ENCODE measurements at places on chromosomes 16 and 17.

DNA sequence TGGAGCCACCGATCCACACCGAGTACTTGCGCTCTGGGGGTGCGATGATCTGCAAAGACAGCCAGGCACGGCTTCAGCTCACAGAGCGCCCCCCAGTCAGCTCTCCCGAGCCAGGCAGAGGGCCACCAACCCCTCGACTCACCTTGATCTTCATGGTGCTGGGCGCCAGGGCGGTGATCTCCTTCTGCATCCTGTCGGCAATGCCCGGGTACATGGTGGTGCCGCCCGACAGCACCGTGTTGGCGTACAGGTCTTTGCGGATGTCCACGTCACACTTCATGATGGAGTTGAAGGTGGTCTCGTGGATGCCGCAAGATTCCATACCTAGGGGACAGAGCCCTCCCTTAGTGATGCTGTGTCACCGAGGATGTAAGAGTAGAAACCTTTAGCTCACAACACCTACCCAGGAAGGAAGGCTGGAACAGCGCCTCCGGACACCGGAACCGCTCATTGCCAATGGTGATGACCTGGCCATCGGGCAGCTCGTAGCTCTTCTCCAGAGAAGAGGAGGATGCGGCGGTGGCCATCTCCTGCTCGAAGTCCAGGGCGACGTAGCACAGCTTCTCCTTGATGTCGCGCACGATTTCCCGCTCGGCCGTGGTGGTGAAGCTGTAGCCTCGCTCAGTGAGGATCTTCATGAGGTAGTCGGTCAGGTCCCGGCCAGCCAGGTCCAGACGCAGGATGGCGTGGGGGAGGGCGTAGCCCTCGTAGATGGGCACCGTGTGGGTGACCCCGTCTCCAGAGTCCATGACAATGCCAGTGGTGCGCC is 1.6 kb downstream of the ACTG1 start:
- H3K27me3 ChIP-seq = no peaks in the 10 kb centered on the region
- H3K27ac ChIP-seq = peak overlapping the region; percentile 92
- H3K36me3 ChIP-seq = peaks cover 58% of the 10 kb centered on the region
- peak overlapping the region; percentile 100 for H3K4me3 ChIP-seq
- no peak for DNase-seq

DNA sequence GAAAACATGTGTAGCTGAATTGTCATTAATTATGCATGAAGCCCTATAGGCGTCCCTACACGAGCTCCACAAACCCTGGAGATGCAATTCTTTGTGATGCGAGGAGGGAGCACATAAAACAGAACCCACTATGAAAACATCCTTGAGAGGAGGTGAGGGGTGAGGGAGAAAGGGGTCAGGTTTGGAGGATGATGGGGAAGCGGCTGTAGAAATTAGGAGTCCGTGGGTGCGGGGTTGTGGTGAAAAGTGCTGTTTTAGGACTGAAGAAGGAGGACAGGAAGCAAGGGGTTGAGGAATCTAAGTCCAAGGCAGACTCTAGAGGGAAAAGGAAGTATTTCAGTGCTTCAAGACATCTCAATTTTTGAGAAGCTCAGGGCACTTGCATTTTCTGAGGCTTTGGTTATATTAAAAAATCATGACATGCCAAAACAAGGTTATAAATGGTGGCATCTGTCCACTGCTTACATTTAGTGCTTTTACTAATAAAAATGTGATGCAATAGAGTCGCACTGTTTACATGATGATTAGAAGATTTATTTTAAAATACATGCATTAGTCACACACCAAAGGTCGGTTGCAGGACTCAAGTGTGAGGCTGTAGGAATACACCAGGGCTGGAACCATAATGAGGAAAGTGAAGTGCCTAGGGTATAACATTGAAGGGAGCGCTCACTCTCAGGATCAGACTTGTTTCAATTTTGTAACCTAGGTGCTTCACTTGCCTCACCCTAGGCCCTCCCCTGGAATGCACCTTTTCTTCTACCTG is 379.5 kb downstream of the HS3ST4 start:
- H3K27me3 ChIP-seq = peaks cover 33% of the 10 kb centered on the region
- no peak for DNase-seq
- H3K27ac ChIP-seq = no peak overlapping the region
- H3K4me1 ChIP-seq = no peaks in the 10 kb centered on the region

- H3K27me3 ChIP-seq = peaks cover 11% of the 10 kb centered on the region
- H3K4me1 ChIP-seq = peaks cover 10% of the 10 kb centered on the region
- peaks cover 4% of the 10 kb centered on the region for H3K36me3 ChIP-seq
- no peak overlapping the region for H3K4me3 ChIP-seq
- DNase-seq = no peak
- H3K27ac ChIP-seq = peak overlapping the region; percentile 77
Observed at GRCh38 chr17:79826204-79826680, 13.0 kb downstream of the CBX4 start.

DNA sequence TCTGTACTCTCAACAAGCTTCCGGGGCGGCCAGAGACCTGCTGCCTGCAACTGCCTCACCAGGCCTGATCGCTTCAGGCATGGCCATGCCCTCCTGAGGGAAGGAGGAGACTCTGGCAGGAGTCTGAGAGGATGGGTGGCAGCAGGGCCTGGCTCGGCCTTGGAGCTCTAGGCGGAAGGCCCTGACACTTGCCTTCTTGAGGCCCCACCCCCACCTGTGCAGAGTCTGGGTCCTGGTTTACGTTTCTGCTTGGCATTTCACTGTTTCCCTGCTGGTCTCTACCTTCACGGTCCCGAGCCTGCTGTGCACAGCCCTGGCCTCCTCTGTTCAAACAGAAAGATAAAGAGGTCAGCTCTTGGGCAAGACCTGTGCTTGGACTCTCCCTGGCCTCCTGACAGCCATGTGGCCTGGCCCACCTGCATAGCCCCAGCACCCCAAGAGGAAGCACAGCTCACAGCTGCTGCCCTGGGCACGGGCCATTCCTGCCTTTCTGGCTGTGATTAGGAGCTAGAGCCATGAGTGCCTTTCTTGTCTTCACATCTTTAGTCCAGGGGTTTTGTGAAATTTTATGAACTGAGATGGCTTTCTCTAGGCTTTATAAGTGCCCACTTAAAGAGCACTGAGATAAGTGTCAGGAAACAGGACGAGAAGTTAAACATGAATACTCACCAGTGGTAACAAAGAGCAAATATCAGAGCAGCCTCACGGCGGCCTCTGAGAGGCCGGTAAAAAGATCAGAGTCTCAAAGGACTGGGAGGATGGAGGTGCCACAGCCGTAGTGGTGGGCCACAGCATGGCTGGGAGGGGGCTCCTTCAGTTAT is 25.6 kb upstream of the MTSS2 start:
- H3K36me3 ChIP-seq = peaks cover 3% of the 10 kb centered on the region
- DNase-seq = no peak
- peak overlapping the region; percentile 67 for H3K27ac ChIP-seq
- H3K27me3 ChIP-seq = no peaks in the 10 kb centered on the region
- no peak overlapping the region for H3K4me3 ChIP-seq

- H3K27ac ChIP-seq = no peak overlapping the region
- H3K4me1 ChIP-seq = no peaks in the 10 kb centered on the region
- no peak overlapping the region for H3K4me3 ChIP-seq
- H3K36me3 ChIP-seq = no peaks in the 10 kb centered on the region
Observed at GRCh38 chr16:20415541-20415940, 6.2 kb downstream of the ACSM5 start.

DNA sequence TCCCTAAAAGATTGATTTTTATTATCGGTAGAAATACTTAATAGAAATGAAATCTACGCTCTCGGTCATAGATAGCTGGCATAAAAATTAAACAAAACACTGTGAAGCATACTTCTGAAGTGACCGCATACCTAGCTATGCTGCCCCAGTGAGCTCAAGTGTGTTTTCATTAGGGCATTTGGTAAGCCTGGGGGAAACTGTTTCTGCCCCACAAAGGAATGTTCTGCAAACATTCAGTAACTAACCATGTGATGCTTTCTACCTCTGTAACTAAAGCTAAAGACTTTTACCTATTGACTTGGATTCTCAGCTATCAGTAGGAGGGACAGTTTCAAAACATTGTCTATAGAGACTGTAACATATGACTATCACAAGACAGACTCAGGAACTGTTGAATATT is 93.5 kb upstream of the HSBP1 start:
- H3K4me1 ChIP-seq = no peaks in the 10 kb centered on the region
- H3K4me3 ChIP-seq = no peak overlapping the region
- no peak for DNase-seq
- no peak overlapping the region for H3K27ac ChIP-seq
- H3K36me3 ChIP-seq = no peaks in the 10 kb centered on the region
- peaks cover 32% of the 10 kb centered on the region for H3K27me3 ChIP-seq

DNA sequence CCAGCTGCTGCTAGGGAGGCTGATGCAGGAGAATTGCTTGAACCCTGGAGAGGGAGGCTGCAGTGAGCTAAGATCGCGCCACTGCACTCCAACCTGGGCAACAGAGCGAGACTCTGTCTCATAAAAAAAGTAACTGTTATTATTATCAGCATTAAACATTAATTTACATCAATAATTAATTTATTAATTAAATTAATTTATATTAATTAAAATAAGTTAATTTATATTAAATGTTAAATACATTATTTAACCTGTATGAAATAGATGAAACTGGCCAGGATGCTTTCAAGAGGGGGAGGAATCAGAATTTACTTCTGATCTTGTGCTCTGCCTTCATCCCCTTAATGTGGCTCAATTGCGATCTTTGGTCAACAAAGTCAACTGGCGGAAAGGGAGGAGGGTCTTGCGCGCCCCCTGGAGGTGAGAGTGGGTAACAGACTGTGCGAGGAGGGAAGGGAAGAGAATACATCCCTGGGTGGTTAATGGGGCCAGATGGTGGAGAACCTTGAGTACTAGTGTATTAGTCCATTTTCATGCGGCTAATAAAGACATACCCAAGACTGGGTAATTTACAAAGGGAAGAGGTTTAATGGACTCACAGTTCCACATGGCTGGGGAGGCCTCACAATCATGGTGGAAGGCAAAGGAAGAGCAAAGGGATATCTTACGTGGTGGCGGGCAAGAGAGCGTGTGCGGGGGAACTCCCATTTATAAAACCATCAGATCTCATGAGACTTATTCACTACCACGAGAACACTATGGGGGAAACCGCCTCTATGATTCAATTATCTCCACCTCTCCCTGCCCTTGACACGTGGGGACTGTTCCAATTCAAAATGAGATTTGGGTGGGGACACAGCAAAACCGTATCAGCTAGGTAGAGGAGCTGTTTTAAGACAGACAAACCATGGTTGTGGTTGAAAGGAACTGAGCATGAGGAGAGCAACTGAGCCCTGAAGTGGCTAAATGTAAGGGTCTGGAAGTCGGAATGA is 15.7 kb upstream of the CPPED1 start:
- DNase-seq = peak; percentile 65
- no peak overlapping the region for H3K4me3 ChIP-seq
- no peak overlapping the region for H3K27ac ChIP-seq
- H3K27me3 ChIP-seq = peaks cover 13% of the 10 kb centered on the region
- no peaks in the 10 kb centered on the region for H3K36me3 ChIP-seq

DNA sequence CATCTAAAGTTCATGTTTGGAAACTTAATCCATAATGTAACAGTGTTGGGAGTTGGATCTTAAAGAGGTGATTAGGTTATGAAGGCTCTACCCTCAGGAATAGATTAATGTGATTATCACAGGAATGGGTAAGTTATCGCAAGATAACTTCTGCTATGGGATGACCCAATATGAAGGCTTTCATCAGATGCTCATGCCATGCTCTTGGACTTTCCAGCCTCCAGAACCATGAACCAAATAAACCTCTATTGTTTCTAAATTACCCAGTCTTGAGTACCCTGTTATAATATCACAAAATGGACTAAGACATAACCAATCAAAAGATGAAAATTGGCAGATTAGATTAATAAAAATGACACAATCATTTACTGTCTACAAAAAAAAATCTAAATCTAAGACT is 906.9 kb upstream of the SOX9 start:
- no peak overlapping the region for H3K4me3 ChIP-seq
- H3K27ac ChIP-seq = no peak overlapping the region
- DNase-seq = no peak

DNA sequence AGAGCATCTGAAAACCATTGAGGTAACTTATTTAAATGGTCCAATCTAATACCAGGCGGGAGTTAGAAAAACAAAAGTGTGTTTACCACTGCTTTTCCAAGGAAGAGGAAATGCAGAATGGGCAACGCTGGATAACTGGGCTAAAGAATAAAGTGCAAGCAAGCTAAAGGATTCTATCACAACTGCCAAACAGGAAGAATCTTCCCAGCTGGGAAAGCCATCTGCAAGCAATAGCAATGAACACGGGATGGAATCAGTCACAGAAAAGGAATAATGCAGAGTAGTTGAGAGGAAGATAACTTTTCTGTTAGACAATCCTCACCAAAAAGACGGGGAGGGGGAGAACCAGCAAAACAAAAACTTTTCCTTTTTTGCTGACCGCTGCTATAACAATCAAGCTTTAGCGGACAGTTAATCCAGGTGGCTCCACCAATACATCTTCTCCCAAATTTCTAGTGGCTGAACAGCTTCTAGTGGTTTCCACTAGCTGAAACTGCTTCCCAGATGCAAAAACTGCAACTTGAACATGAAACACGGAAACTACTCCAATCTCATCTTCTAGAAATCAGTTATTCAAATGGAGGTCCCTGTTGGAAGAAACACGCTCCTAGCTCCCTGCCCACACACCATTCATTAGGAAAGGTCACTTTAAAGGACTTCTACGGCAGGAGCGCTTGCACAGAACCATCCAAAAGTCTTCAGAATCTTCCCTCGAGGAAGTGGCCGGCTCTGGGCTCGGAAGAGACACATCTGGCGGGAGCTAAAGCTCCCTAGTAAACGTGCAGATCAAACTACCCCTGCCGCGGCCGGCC is 929 bp downstream of the TMEM11 start:
- peak overlapping the region; percentile 94 for H3K27ac ChIP-seq
- H3K27me3 ChIP-seq = no peaks in the 10 kb centered on the region
- no peak for DNase-seq
- H3K4me1 ChIP-seq = peaks cover 43% of the 10 kb centered on the region
- H3K4me3 ChIP-seq = peak overlapping the region; percentile 90

GRCh38 chr16:6308176-6308575 is 1024.5 kb upstream of the RBFOX1 start:
- no peaks in the 10 kb centered on the region for H3K4me1 ChIP-seq
- DNase-seq = no peak
- no peaks in the 10 kb centered on the region for H3K27me3 ChIP-seq
- H3K4me3 ChIP-seq = no peak overlapping the region
- H3K27ac ChIP-seq = no peak overlapping the region

- peak overlapping the region; percentile 53 for H3K27ac ChIP-seq
- H3K27me3 ChIP-seq = no peaks in the 10 kb centered on the region
- peak overlapping the region; percentile 16 for H3K4me3 ChIP-seq
- peaks cover 65% of the 10 kb centered on the region for H3K4me1 ChIP-seq
Observed at GRCh38 chr17:35889818-35890773, 9.9 kb upstream of the CCL5 start.

GRCh38 chr16:69701452-69701851 is 24.9 kb downstream of the NQO1 start:
- H3K27me3 ChIP-seq = no peaks in the 10 kb centered on the region
- H3K36me3 ChIP-seq = peaks cover 12% of the 10 kb centered on the region
- no peak for DNase-seq
- peaks cover 6% of the 10 kb centered on the region for H3K4me1 ChIP-seq
